ENCODE measurements at places on chromosomes 5 and 9. TPM values are rescaled to one million over a fixed set of nuclear protein-coding genes. Genes with fewer than 3 reads are reported as not detected.

The RAPGEF6 gene
- 29.7 TPM for total RNA-seq

The NIPAL4 gene
- total RNA-seq, result under 0.01 TPM

The TMEM174 gene
- not detected for total RNA-seq

The SCGB3A1 gene
- total RNA-seq, result 1.0 TPM

The ZSWIM6 gene
- 9.9 TPM for total RNA-seq

The OR2V2 gene
- total RNA-seq, result not detected
